ENCODE measurements at places on chromosomes 6 and 20. TPM values are rescaled to one million over a fixed set of nuclear protein-coding genes. Genes with fewer than 3 reads are reported as not detected.

GRCh38 chr6:144248003-144248402 lies 37.1 kb upstream of the UTRN start:
- no peak for DNase-seq

DNA sequence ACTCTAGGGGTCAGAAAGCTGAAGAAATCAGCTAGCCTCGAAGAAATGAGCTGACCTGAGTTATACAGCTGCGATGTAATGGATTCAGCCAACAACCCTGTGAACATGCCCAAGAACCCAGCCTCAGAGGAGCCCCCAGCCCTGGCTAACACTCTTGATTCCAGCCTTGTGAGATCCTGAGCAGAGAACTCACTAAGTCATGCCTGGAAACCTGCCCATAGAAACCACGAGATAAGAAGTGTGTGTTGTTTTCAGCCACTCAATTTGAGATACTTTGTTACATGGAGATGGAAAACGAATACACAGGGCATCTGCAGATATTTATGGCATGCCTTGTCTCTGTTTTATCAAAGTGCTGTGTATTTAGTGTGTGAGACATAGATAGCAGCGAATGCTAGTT lies 265.2 kb downstream of the QKI start:
- no peak for DNase-seq

DNA sequence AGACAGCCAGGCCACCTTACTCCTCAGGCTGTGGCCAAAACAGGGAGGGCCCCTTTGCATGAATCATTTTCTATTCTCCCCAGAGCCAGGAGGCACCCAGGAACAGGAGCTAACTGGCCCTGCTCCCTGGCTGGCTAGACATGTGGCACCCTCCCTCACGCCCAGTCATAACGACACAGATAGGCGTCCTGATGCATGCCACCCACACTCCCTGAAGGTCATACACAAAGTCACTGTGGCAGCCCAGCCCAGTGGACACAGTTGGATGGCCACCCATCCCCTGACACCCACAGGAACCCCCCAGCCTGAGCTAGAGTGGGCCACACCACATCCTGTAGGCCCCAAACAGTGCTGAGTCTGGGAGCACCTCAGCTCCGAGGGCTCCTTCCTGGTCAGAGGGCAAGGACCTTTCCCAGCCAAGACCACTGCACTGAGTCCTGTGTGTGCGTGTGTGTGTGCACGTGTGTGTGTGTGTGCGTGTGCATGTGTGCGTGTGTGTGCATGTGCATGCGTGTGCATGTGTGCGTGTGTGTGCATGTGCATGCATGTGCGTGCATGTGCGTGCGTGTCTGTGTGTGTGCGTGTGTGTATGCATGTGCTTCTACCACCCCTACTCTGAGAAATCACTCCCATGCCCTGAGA lies 21.6 kb downstream of the TFEB start:
- DNase-seq: no peak

DNA sequence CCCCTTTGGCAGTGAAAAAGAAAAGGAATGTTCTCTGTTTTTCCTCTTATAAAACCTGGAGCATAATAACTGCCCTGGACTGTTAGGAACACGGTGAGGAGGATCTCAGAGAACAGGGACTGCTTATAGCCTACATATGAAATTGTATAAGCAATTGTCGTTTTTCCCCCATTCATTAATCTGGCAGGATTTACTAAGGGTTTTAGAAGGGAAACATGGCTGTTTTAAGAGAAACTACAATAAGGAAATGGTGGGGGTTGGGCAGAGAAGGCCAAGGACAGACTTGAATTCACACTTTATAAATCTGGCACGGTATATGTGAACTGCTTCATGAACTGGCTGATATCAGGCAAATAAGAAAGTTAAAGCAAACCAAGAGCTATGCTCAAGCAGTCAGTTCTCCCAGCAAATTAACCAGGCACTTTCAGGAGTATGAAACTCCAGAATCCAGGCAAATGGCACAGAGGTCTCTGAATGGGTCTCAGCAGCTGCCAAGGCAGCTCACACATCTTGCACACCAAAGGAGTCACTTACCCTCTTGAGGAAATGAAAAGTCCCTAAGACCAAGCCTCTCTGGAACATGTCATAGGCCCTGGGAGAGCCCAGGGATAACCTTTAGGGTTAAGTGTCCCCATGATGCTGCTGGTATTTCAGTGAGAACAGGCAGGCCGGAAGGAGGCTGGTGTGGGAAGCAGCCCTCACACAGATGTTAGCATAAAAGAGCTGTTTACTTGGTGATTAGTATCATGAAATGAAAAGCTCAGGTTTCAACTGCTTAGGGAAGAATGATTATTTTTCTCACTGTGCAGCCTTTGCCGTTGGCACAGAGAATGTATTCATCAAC lies 260.5 kb upstream of the MARCKS start:
- no peak for DNase-seq

DNA sequence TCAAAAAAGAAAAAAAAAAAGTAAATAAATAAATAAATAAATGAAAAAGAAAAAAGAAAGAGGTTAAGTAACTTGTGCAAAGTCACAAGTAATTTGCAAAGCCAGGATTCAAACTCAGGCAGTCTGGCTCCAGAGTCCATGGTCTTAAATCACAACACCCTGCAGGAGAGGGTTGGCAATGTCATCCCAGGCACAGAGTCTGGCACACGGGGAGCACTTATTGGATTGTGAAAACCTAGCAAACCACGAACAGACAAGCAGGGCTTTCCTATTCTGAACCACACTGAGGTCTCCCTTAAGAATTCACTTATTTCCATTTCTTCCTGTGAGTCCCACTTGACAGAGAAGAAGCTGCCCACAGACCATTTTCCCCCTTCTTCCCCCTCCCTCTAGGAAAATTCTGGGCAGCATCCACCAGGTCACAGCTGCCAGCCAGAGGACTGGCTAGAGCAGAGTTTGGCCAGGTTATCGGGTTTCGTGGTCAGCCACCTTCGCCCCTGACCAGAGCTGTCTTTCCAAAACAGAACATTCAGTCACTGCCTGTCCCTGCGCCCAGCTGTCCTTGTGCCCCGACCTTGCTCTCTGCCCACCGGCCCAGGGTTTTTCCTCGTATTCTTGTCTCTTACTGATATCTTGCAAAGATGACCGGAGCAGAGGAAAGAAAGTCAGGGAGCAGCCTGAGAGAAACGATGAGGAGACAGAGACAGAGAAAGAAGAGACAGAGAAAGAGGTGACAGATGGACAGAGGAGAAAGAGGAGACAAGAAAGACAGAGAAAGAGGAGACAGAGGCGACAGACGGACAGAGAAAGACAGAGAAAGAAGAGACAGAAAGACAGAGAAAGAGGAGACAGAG lies 106.4 kb upstream of the PTPN1 start:
- DNase-seq: no peak

- peak; percentile 72 for DNase-seq
These were observed 34.0 kb downstream of the ZC3H12D start for GRCh38 chr6:149450679-149451375.

GRCh38 chr6:82711105-82711827 lies 347.6 kb downstream of the TPBG start:
- DNase-seq: no peak

GRCh38 chr20:2509794-2510193 lies 1.1 kb upstream of the ZNF343 start:
- no peak for DNase-seq

- no peak for DNase-seq
These were observed 1.2 kb downstream of the PM20D2 start for GRCh38 chr6:89146718-89147700.

RBM24 gene
- 13.6 TPM for total RNA-seq
